ENCODE measurements at places on chromosomes 13 and 19.

DNA sequence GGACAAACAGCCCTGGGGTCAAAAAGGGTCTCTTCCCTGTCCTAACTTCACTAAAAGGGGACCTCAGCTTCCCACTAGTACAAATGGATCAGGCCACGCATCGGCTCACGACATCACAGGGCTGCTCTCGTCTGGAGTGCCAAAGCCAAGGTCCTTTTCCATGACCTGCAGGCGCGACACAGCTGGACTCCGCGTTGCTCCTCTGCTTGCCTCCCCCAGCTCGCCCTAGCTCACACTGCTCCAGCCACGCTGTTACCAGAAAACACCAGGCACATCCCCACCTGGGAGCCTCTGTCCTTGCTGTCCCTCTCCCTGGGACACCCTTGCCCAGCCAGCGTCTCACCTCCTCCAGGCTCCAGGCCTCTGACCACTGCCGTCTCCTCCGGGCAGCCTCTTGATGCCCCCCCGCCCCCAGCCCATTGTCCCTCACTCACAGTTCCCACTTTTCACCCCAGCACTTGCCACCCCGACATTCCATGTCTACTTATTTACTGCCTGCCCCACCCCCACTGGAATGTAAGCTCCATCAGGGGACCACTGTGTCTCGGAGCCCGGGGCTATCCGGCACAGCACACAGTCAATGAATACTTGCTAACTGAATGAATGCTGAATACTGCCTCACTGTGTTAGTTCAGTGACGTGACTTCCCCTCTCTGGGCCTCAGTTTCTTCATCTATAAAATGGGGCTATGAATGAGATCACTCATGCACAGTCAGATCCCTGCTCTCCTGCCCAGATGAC is 20.7 kb downstream of the AKT2 start:
- no peak for DNase-seq

DNA sequence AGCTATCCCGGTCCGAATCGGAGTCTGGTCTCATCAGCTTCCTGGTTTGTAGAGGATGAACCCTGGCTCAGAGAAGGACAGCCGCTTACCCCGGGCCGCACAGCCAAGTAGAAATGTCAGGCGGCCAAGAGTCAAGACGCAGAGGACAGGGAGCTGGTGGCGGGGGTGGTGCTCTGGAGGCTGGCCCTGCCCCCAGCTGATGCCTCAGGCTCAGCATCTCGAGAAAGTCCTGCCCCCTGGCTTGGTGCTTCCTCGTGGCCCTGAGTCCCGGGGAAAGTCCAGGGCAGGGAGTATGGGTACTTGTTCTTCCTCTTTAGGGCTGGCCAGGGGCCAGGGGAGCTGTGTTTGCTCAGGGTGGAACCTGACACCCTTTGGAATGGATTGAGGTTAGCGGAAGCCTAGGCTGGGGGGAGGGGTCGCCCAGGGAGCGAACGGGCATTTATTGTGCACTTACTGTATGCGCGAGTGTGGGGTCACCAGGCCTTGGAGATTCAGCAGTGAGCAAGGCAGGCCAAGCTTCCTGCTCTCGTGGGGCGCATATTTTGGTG is 2.2 kb downstream of the TJP3 start:
- no peak for DNase-seq

DNA sequence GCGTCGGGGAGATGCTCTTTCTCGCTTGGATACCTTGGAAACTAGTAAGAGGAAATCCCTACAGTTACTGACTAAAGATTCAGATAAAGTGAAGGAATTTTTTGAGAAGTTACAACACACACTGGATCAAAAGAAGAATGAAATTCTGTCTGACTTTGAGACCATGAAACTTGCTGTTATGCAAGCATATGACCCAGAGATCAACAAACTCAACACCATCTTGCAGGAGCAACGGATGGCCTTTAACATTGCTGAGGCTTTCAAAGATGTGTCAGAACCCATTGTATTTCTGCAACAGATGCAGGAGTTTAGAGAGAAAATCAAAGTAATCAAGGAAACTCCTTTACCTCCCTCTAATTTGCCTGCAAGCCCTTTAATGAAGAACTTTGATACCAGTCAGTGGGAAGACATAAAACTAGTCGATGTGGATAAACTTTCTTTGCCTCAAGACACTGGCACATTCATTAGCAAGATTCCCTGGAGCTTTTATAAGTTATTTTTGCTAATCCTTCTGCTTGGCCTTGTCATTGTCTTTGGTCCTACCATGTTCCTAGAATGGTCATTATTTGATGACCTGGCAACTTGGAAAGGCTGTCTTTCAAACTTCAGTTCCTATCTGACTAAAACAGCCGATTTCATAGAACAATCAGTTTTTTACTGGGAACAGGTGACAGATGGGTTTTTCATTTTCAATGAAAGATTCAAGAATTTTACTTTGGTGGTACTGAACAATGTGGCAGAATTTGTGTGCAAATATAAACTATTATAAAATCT is 2.7 kb upstream of the KCNRG start:
- DNase-seq: no peak

DNA sequence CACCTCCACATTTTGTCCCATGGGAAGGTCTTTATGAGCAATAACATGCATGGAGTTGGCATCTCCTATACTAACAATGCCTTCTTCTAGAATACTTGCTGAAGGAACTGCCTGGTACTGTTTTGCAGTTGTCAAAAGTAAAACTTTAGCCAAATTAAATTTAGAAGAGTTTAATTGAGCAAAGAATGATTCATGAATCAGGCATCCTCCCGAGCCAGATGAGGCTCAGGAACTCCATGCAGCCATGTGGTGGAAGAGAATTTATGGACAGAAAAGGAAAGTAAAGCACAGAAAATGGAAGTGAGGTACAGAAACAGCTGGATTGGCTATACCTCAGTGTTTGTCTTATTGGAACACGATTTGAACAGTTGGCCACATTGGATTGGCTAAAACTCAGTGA is 1081.9 kb downstream of the SLITRK1 start:
- DNase-seq: no peak

GRCh38 chr13:52804202-52804641 is 44.2 kb downstream of the PCDH8 start:
- DNase-seq: no peak

DNA sequence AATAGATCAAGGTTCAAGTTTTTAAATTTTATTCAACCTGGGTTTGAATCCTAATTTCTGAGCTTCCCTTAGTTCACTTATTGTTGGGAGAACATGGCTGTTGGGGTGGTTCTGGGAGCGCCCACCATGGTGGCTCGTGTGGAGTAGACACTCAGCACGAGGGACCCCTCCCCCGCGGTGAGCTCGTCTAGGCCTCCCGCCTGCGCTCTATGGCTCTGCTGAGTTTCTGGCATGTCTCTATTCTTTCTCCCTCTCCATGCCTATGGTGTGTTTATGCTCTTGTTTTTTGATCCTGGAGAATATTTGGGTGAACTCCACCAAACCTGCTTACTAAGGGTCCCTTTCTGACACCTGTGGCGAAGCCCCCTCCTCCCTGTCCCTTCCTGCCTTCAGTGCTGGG is 1.6 kb upstream of the EPN1 start:
- DNase-seq: no peak
